Mucosa of descending colon (tissue), 3 donors: ENCODE measurements at places on chromosomes 1 and 21.

- no peak for DNase-seq
Measured at GRCh38 chr21:44686000-44686781, 4.2 kb upstream of the KRTAP12-1 start.

DNA sequence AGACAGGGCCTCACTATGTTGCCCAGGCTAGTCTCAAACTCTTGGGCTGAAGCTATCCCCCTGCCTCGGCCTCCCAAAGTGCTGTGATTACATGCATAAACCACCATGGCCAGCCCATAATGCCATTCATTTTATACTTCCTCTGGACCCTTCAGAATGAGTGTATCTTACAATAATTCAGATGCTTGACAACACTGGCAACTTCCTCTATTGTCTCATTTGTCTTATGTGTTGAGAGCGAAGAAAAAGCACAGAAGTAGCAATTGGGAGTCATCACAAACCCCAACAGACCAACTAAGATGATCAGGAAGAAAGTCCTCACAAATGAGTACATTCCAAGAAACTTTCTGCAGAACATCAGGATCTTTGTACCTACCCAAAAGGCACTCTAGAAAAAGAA lies 191.9 kb downstream of the RERE start:
- DNase-seq, result no peak

DNA sequence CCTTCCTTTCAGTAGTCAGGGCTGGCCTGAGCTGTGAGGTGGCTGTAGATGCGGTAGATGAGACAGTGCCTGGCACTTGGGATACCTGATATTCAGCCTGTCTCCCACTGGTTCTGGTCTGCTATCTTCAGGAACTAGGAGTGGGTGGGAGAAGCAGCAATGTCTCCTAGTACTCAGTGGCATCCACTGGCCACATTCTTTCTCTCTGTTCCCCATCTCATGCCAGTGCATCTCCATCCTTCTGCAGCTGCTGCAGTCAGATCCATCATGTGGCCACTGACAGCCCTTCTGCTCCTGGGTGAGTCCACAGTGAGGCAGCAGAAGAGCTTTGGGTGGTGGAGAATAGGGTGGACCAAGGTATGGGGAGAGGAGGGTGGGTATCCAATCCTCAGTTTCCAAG lies 1.1 kb downstream of the FCRLB start:
- DNase-seq, result no peak

- no peak for DNase-seq
Measured at GRCh38 chr1:114758256-114758832, 560 bp upstream of the CSDE1 start.

- no peak for DNase-seq
Measured at GRCh38 chr1:57976216-57976615, 552.4 kb upstream of the DAB1 start.

- no peak for DNase-seq
Measured at GRCh38 chr1:213440766-213441165, 389.7 kb downstream of the RPS6KC1 start.

- DNase-seq, result no peak
Measured at GRCh38 chr1:219507437-219507836, 105.5 kb downstream of the ZC3H11B start.
